Iris pigment epithelial cell (primary cell): ENCODE measurements at places on chromosomes 7 and 10.

- no peak for DNase-seq
Observed at GRCh38 chr7:77488986-77489385, 48.1 kb upstream of the PTPN12 start.

GRCh38 chr7:70738151-70738885, 393.6 kb upstream of the GALNT17 start:
- DNase-seq, result peak; percentile 55

DNA sequence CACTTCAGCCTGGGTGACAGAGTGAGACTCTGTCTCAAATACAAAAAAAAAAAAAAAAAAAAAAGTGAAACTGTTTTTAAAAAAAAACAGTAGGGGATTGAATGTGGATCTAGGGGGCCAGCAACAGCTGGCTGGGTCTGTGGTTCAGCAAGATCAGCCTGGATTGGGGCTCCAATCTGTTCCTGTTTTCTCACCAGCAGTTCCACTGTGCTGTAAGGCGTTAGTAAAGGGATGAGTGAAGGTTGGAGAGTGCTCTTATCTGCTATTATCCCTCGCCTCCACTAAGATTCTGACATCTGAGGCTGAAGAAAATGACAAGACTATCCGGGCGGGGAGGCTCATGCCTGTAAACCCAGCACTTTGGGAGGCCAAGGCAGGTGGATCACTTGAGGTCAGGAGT, 41.6 kb upstream of the GTF2IRD1 start:
- DNase-seq, result no peak

GRCh38 chr10:115921795-115922194, 351.2 kb downstream of the GFRA1 start:
- DNase-seq, result peak; percentile 70

DNA sequence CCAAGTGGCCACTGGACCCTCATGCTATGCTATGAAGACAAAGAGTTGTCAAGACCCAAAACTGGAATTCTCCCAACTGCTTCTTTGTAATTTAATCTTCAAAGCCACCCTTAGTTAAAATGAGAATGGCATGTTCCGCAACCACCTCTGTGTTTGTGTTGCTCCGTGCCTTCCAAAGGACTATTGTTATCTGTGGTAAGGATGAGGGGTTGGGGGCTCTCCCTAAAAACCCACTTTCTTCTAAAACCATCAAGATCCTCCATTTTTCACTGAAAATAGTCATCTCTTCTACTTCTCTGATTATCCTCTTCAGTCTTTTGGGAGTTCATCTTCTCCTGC, 222.1 kb upstream of the AOAH start:
- DNase-seq, result no peak

DNA sequence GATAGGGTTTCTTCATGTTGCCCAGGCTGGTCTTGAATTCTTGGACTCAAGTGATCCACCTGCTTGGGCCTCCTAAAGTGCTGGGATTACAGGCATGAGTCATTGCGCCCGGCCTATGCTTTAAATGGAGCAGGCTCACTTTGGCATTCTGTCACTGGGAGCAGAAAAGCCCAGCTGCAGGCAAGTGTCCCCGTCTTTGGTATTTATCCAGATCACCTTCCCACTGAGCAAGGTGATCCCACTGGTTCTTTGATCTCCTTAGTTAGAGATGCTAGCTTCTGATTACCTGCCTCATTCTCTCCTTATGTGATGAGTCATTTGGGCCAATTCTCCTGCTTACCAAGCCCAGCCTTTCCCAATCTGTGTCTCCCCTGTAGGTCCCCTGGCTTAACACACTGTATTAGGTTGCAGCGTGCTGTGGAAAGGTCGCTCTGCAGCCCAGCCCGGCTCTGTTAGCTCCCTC, 39.3 kb downstream of the SPDYE5 start:
- peak; percentile 23 for DNase-seq

GRCh38 chr10:6446711-6447110, 133.4 kb downstream of the PRKCQ start:
- no peak for DNase-seq

GRCh38 chr7:28410628-28411531, 1.4 kb upstream of the CREB5 start:
- DNase-seq, result peak; percentile 78

DNA sequence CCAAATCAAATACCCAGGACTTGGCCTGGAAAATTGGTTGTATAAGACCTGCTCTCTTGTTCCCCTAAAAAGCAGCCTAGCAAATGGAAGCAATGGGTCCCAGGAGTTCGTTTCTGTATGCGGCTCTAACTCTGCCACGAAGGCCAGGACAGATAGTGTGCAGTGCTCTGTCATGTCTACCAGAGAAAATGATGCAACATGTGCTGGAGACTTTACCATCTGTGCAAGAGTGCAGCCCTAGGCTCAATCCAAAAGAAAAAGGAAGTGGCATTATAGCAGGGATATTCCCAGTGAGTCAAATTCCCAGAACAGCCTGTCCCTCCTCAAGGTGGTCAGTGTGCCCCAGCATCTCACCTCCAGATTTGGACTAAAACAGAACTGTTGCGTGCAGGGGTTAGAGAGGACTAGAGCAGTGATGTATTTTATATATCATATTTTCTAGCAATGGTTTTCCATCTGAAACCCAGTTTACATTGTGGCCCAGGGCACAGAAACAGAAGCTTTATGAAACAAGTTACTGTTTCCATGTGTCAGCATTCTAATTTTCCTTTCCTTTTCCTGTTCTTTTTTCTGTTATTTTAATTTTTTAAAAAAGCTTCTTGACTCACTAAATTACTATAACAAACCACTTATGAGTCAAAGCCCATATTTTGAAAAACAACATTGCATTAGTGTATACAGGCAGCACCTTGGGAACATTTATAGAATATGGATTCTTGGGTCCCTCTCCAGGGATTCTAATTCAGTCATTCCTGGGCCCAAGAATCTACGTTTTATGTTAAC, 311.2 kb downstream of the RNLS start:
- DNase-seq, result peak; percentile 34

DNA sequence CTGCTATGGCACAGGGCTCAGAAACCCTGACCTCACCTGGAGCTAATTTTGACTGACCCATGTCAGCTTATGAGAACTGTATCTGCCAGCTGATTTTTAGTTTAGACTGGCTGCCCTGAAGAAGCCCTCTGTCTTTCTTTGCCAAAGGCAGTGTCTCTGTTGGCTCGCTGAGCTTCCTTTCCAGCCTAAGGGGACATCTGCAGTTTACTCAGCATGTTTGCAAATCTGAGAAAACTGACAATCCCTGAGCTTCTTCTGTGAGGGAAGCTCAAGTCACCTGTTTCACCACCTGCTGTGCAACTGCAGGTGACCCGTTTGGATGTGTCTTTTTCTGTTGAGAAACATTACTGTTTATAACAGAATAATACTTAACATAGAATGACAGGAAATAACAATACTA, 46.0 kb downstream of the PRKAR2B start:
- no peak for DNase-seq

DNA sequence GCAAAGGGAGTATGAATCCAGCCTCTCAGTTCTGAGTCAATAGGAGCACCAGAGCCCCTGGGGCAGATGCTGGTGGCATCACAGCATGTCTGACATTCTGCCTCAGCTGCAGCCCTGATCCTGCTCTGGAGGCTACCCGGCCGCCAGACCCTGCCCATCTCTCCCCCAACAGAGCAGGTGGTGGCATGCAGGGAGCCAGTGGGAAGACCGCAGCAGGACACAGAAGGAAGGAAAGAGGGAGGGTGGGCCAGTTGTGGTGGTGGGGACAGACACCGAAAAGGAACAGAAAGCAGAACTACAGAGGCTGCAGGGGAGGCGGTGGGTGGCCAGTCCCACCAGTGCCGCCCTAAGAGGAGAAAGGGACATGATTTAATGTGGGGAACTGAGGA, 35.3 kb downstream of the BLNK start:
- DNase-seq, result no peak

GRCh38 chr10:82628373-82628772, 753.4 kb downstream of the NRG3 start:
- DNase-seq, result no peak

DNA sequence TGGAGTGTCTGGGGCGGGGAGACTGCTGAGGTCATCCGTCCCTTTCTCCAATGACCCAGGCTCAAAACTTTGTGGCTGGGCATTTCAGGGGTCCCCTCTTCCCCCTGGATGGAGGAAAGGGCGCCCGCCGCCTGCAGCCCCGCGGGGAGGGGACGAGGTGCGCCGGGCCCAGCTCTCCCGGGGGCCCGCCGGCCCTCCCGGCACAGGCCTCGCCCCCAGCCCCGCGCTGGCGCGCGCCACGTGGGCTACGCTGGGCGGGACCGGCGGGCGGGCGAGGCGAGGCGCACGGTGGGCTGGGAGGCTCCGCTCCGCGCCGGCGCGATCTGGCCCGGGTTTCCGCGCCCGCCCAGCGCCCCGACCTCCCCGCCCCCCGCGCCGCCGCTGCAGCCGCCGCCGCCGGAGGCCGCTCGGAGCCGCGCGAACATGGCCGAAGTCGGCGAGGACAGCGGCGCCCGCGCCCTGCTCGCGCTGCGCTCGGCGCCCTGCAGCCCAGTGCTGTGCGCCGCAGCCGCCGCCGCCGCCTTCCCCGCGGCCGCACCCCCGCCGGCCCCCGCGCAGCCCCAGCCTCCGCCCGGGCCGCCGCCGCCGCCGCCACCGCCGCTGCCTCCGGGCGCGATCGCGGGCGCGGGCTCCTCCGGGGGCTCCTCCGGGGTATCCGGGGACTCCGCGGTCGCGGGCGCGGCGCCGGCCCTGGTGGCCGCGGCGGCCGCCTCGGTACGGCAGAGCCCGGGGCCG, at the start of gene FOXK1:
FOXK1 (plus strand) TSS at position 410 of the 735 bp plus-strand sequence; CDS start at position 424, 14 bp downstream.
- peak; percentile 69 for DNase-seq

GRCh38 chr7:139118234-139118804, 8.8 kb upstream of the ZC3HAV1 start:
- DNase-seq, result peak; percentile 75
